ENCODE measurements at places on chromosomes 2 and 18.

DNA sequence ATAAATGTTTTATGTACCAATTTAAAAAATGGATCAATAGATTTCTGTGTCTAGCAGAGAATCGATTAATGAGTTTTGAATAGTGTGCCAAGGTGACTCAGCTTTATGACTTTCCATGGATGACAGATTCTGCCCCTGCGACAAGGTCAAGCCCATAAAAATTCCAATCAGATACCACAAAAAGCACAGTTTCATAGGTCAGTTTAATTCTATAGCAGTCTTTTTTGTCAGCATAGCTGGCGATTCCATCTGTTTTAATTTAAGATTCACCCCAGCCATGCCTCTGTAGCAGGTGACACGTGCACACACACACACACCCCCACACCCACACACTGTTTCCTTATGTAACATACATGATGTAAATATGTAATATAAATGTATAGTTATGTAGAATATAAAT lies 28.9 kb downstream of the RAB31 start:
- peak; percentile 73 for DNase-seq

DNA sequence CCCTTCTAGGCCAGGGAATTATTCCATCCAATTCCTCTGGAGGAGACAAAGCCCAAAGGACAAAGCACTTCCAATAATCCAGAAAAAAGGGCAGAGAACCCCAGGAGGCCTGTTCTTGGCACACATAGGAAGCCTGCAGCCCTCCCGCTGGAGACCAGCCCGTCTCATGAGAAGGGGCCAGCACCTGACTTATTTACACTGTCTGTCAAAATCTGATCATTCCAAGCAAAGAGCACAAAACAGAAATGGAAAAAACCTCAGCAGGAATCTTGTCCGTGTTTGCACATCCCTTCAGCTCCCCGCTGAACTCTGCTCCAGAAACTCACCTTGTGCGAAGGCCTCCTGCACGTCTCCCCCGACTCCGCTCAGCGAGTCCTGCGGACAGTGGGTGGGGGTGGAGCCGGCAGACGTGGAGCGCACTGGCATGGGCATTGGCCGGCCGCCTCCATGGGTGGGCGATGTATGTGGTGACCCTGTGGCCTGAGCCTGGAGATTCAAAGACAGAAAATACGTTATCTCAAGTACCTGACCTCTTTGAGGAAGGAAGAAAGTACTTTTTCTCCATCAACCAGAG lies 46.2 kb upstream of the DNMT3A start:
- DNase-seq = no peak

DNA sequence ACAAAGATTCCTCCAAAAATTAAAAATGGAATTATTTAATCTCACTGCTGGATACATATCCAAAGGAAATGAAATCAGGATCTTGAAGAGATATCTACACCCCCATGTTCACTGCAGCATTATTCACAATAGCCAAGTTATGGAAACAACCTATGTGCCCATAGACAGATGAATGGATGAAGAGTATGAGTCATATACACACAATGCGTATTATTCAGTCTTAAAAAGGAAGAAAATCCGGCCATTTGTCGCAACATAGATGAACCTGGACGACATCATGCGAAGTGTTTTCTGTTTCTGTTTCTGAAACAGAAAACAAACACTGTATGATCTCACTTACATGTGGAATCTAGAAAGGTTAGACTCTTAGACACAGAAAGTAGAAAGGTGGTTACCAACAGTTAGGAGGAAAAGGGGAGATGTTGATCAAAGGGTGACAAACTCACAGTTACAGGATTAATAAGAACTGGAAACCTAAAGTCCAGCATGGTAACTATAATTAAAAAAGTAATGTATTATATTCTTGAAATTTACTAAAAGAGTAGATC lies 87.8 kb upstream of the ERBB4 start:
- no peak for DNase-seq

DNA sequence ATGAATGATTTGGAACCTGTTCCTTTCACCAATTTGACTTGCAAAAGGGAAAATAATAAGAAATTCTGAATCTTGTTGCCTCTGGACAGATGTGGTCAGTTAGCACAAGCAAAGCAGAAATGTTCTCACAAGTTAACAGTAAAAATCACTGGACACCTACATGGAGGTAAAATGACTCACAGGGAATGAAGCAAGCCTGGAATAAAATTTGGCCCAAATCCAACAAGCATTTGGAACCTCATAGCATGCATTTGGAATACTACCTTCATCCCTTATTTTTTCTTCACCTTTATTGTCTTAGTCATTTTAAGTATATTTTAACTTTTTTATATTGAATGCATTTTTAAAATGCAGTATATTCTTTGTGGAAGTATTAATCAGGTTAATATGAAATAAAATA lies 602.9 kb downstream of the ARHGAP15 start:
- peak; percentile 46 for DNase-seq

DNA sequence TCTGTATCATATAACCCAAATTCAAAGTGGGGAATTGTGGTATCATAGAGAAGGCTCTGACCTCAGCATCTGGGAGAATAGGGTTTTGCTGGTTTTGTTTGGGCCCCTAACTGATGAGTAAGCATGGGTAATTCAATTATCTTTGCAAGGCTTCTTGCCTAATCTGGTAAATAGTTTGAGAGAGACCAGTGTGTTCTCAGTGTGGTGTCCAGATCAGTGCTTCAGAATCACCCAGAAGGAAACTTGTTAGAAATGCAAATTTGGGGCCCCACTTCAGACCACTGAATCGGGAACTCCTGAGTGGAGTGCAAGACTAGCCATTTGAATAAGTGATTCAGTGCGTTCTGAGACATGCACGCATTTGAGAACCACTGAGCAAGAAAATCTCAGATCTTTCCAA lies 282.7 kb downstream of the EPHA4 start:
- peak; percentile 40 for DNase-seq

GRCh38 chr2:230068651-230069055 lies at the start of gene SLC16A14:
SLC16A14 (minus strand) TSS chr2:230068924; CDS start chr2:230059352, 9,572 bp downstream.
- DNase-seq = peak; percentile 57
